ENCODE measurements at places on chromosomes 11 and 22.

GRCh38 chr22:29205594-29206371, at the start of gene EMID1:
EMID1 (plus strand) TSS chr22:29205896; CDS start chr22:29206039, 143 bp downstream.
- no peak for DNase-seq

DNA sequence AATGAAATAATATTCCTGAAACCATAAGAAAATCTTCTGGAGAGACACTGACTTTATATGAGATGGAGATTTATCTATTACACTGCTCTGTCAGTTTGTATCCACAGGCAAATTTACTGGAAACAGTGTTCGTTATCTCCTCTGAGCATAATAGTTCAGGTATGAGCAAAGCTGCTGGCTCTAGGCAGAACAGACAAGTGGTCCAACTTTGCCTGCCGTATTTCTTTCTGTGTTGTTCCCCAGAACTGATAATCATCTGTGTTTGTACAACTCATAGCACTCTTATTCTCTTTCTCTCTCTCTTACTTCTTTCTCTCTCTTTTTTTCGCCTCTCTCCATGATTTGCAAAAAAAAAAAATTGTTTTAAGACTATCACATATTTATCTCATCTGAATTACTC, 623.8 kb upstream of the CHORDC1 start:
- DNase-seq = no peak

DNA sequence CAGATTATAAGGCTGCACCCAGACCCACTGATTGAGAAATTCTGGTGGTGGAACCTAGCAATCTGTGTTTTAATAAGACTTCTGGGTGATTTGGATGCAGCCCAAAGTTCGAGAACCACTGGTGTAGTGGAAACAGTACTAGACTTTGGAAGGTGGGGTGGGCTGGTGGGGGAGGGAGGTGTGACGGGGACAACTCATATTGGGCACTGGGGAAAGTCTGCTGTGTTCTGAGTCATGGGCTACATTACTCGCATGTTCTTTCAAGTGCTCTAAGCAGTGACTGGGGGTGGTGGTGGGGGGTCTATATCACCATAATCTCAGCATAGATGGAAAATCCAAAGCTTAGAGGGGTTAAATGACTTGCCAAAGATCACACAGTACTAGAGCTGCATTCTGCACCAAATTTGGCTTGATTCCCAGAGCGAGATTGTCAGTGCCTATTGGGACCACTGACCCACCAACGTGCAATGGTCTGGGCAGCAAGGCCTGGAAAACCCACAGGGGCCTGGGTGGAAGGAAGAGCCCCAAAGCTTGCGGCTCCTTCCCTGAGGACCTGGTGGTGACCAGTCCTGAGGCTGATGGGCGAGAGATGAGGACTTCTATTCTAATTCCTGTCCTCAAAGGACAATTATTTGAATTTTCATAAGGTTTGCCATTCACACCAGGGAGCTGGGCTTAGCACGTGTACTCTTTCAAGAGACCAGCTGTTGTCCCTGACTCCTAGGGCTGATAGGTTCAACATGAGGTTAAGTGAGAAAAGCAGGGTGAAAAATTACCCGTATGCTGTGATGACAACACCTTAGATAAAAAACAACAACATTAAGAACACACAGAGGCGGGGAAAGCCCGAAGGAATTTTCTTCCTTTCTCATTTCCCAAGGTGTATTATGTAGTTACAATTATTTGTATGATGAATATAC, 77.5 kb upstream of the NARS2 start:
- no peak for DNase-seq

DNA sequence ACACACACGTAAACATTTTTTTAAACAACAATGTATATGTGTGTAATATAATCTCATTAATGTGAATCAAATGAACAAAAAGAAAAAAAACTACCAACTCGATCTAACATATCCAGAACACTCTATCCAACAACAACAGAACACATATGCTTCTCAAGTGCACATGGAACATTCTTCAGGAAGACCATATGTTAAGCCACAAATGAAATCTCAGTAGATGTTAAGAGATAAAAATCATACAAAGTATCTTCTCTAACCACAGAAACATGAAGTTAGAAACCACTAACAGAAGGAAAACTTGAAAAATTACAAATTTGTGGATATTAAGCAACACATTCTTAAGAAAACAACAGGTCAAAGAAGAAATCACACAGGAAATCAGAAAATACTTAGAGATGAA, 25.5 kb upstream of the TMEM45B start:
- no peak for DNase-seq

GRCh38 chr11:134266841-134267251, 9.3 kb upstream of the GLB1L3 start:
- no peak for DNase-seq

- DNase-seq = no peak
Observed at GRCh38 chr11:75524665-75525432, 892 bp downstream of the GDPD5 start.

DNA sequence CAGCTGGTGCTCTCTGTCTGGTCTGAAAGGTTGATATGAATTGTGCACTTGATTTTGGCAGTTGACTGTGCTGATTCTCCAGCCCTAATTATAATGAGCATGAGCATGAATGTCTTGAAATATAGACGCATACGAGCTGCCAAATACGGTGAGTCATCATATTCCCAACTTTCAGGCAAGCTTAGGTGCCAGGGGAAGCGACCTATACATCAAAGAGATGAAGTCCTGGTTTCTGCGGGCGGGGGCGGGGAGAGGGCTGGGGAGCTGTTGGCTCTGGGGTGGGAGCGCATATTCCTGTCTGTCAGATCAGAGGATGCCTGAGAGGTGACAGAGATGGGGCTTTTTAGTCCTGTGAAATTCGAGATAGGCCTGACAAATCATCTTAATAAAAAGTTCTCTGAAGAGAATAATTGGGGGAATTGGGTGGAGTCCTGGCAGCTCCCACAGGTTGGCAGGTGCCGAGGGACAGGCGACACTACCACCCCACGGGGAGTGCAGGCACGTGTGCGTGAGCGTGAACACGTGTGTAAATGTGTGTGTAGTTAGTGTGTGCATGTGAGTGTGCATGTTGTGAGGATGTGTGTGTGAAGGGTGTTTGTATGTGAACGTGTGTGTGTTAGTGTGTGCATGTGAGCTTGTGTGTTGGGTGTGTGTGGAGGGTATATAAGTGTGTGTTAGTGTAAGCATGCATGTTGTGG, 865.3 kb downstream of the TBC1D22A start:
- DNase-seq = no peak

GRCh38 chr22:44128958-44129618, 51.6 kb upstream of the PARVG start:
- DNase-seq = no peak

- no peak for DNase-seq
Observed at GRCh38 chr11:13149991-13150390, 127.6 kb upstream of the BMAL1 start.

DNA sequence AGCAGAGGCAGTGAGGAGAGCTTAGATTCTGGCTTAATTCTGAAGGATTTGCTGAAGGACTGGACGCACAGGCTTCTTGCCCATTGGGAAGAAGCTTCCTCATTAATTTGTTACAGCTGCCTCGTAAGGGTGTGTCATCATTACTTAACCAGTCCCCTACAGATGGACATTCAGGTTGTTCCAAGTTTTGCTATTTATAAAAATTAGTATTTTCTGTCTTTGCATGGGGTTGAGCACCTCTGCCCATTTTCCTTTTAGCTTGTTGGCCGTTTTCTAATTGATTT, 38.1 kb downstream of the CAPN1 start:
- DNase-seq = no peak

GRCh38 chr11:22707119-22707899, 40.9 kb downstream of the GAS2 start:
- no peak for DNase-seq

DNA sequence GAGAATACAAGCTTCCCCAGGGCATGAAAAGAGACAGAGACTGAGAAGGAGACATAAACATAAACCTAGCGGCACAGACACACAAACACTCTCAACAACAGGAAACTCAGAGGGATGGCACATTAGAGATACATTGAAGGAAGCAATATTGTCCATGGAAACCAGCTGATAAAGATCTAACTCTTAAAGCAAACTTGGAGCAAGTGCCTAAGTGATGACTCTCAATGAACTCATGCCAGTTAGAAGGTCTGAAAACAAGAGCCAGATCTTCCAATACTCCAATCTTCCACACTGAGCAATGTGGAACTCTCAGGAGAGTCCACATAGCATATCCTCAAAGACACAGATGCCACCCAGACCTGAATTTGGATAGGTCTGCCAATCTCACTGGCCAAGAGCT, 168.8 kb upstream of the ISX start:
- DNase-seq = no peak

GRCh38 chr11:88484873-88485621, 147.5 kb upstream of the CTSC start:
- DNase-seq = no peak

DNA sequence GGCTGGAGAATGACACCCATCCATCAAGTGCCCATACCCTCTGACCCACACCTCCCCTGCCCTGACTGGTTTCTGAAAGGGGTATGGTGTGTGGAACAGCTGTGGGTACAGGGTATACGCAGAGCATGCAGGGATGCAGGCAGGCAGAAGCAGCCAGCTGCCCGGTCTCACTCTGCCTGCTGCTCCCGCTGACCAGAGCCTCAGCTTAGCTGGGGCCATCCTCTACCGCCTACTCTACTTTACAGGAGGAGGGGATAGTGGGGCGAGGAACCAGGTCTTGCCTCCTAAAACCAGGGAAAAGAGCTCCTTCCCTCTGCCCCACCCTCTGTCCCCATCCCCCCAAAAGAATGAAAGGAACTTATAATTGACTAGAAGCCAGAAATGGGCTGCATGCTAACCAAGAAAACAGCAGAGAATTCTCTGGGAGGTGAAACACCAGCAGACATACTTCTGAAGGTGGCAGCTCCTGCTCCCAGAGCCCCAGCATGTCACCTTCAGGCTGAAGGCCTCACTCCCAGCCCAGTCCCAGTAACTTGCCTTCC, 13.0 kb upstream of the CHRM4 start:
- no peak for DNase-seq

GRCh38 chr11:35424157-35424940, 5.0 kb upstream of the SLC1A2 start:
- no peak for DNase-seq

- DNase-seq = no peak
Observed at GRCh38 chr11:12762696-12763324, 88.6 kb downstream of the TEAD1 start.

GRCh38 chr22:29306175-29306834, at the start of gene GAS2L1:
GAS2L1 (plus strand) TSS chr22:29306650; CDS start chr22:29308106, 1,456 bp downstream.
- peak; percentile 71 for DNase-seq

GRCh38 chr11:134063991-134064747, 4.7 kb upstream of the JAM3 start:
- DNase-seq = no peak

GRCh38 chr22:35900483-35901168, 128.0 kb downstream of the RBFOX2 start:
- DNase-seq = no peak

DNA sequence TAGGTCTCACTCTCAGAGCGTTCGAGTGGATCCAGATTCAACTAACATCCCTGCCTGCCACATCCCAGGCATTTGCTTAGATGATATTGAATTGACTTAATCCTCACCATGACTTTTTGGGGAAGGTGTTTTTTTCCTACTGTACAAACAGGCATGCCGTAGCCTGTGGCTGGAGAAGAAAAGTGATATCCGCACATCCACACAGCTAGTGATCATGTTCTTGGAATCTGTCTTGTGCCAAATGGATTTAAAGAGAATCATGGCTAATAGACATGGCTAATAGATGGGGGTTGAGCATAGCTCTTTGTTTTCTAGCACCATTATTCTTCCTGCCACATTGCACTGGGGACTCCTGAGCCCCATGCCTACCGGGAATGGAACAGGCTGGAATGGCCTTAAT, 82.1 kb upstream of the THY1 start:
- DNase-seq = no peak

- no peak for DNase-seq
Observed at GRCh38 chr11:64267207-64267945, 16.0 kb downstream of the PLCB3 start.

DNA sequence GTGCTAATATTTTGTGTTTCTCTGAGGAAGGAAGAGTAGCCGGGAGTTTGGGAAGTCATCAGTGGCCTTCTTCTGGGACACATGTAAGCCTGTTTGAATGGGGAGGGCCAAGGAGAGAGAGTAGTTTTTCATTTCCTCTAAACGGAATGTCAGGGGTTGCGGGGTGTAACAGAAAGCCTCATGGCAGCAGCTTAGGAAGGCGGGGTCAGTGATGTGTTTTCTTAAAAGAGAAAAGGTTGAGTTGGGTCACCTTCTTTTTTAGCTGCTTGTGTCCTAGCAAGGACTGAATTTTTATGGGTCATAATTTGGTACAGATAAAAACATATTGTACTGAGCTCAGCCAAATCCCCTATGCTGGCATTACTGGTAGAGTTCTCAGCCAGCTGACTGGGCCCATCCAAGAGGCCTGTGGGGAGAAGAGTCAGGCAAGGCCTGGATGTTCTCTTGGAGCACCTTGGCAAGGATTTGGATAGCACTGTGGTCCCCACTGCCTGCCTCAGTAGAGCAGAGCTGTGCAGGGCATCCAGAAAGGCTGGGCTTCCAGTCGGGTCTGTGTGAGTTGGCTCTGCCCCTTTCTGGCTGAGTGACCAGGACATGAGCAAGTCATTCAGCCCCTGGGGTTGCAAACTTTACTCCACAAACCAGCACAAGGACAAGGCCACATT, 29.4 kb upstream of the NAV2 start:
- no peak for DNase-seq

- DNase-seq = no peak
Observed at GRCh38 chr22:47398921-47399790, 636.7 kb downstream of the TBC1D22A start.

GRCh38 chr22:46917771-46918101, 155.3 kb downstream of the TBC1D22A start:
- DNase-seq = no peak

- no peak for DNase-seq
Observed at GRCh38 chr11:10875430-10876021, 17.7 kb upstream of the ZBED5 start.
